Epithelial cell of alveolus of lung (primary cell): ENCODE measurements at places on chromosomes 4 and X. TPM values are rescaled to one million over a fixed set of nuclear protein-coding genes. Genes with fewer than 3 reads are reported as not detected.

The UBE2K gene
- total RNA-seq: 28.0 and 28.3 TPM in 2 replicates

The IL21 gene
- not detected in 2 replicates for total RNA-seq

The UGT2B11 gene
- not detected in 2 replicates for total RNA-seq

The TDO2 gene
- 0.78 and 1.3 TPM in 2 replicates for total RNA-seq

The GBA3 gene
- total RNA-seq: not detected in 2 replicates

The SCD5 gene
- 7.4 and 17.9 TPM in 2 replicates for total RNA-seq

The HSD17B10 gene
- 75.8 and 95.3 TPM in 2 replicates for total RNA-seq

The HPGD gene
- total RNA-seq: 0.78 and 0.80 TPM in 2 replicates

The ZCCHC18 gene
- 0.24 and 0.78 TPM in 2 replicates for total RNA-seq

The TLR1 gene
- 0.39 TPM in 1 of 2 replicates, not detected in the other for total RNA-seq

The CCNQ gene
- total RNA-seq: 20.4 and 40.1 TPM in 2 replicates

The P2RY4 gene
- 0.13 TPM in 1 of 2 replicates, not detected in the other for total RNA-seq
